ENCODE measurements at places on chromosomes 4 and X.

DNA sequence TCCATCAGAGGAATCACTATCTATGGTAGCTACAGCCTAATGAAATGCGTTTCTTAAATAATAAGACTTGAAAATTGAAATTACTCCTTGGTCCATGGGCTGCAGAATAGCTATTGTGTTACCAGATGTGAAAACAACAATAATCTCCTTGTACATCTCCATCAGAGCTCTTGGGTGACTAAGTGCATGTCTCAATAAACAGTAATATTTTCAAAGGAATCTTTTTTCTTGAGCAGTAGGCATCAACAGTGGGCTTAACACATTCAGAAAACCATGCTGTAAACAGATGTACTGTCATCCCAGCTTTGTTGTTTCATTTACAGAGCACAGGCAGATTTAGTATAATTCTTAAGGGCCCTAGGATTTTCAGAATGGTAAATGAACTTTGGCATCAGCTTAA is 67.3 kb downstream of the GLUD2 start:
- DNase-seq = no peak

DNA sequence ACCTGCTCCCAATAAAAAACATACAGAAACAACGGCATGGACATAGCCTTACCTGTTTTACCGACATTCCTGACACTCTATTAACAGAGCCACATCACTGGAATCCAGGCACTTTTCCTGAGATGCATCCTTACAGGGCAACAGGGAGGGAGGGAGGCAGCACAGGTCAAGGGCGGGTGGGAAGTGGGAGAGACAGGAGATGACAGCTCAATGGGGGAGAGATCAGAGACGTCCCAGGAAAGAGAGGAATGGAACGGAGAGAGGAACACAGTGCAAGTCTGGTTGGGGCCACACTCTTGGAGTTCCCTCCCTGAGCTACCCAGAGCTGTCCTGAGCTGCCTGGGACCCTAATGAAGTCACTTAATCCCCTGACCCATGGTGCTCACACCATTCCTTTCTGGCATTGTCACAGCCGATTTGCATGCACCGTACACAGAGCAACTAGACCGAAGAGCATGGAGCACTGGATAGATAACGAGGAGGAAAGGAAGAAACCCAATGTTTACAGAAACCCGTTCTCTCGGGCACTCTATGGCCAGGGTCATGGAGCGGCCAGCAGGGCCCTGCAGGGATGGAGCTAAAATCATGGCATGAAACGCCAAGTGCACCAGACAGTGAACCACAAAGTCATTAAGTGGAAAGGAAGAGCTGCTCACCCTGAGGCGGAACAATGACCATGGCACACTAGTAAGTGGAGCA is 93.1 kb downstream of the NSUN7 start:
- DNase-seq = no peak

DNA sequence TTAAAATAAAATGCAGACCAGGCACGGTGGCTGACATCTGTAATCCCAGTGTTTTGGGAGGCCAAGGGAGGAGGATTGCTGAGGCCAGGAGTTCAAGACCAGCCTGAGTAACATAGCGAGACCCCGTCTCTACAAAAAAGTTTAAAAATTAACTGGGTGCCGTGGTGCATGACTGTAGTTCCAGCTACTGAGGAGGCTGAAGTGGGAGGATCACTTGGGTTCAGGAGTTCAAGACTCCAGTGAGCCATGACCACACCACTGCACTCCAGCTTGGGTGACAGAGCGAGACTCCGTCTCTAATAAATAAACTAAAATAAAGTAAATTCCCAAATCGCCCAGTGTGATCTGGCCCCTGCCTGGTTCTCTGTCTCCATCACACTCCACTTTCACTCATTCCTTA is 43.7 kb downstream of the TENM3 start:
- no peak for DNase-seq

DNA sequence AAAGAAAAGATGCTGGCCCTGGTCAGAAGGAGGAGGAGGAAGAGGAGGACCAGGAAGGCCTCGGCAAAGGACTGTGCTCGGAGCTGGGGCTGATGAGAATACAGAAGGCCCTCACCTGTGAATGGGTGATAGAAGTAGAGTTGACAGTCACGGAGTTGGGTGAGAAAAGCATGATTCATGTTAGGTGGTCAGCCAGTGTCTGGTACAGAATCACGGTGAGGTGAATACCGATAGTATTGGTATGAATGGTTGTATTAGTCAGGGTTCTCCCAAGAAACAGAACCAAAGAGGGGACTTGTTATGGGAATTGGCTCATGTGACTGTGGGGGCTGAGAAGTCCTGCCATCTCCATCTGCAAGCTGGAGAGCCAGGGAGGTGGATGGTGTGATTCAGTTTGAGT is 32.5 kb upstream of the FAM156A start:
- no peak for DNase-seq

DNA sequence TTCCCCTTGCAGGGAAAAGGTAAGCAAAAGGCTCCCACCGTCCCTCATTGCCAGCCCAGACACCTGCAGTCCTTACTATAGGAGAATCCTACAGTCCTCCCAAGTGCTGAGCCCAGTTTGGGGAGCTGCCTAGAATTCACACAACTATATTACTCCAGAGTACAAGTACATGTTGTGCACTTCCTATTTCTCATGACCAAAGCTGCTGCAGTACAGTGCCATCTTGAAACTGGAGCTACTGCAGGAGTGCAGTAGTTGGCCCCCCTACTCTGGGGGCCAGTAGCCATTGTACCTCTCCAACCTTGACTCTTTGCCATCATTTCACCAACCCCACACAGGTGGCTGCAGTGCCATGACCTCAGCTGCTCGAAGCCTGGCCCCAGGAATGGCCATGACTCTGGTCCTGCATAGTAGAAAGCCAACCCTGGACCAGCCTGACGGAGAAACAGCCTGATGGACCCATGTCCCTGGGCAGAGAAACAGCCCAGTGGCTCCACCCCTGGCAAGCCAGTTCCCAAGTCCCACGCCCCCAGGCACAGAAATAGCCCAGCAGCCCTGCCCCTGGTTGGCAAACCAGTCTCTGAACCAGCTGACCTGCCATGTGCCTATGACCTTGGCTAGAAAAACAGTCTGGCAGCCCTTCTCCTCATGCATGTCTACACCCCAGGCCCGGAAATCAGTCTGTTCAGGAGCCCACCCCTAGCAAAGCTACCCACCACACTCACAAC is 51.9 kb downstream of the PHKA1 start:
- no peak for DNase-seq

DNA sequence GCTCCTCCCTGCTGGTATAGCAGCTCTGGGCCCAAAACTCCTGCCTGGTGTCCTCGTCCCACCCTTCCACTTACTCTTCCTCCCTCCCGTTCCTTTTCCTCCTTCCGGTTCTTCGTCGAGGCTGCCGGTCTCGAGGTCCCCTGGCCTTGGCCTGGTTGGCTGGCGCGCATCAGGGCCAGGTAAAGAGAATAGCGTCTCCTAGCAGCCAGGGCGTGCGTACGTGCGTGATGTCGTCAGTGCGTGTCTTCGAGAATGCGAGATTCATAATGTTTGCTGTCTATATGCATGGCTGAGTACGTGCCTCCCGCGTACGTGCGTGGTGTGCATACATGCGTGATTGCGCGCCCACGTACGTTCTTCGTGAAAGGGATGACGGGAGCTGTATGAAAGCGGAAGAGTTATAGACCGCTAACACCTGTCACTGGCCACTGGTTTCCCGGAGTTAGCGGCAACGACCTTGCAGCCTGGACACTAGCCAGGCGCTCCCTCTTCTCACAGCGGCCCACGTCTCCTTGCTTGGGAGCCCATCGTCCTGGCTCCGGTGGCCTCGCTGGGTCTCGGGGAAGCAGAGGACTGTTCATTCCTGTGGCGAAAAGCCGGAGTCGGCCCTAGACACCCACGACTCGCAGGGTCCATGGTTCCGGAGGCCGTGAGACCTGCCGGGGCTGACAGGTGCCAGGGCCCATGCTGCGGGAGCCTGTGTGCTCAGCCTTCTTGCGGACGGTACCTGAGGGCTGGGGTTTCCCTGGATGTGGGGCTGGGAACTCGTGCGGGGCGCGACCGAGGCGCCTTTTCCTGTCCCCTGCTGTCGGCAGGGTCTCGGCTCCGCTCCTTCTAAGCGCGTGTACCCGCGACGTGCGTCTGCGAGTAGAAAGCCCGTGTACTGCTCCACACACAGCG is at the start of gene EOLA1:
EOLA1 (plus strand) TSS at position 392 of the 900 bp plus-strand sequence. CDS start 4,619 bp downstream, outside the sequence.
- peak; percentile 83 for DNase-seq

DNA sequence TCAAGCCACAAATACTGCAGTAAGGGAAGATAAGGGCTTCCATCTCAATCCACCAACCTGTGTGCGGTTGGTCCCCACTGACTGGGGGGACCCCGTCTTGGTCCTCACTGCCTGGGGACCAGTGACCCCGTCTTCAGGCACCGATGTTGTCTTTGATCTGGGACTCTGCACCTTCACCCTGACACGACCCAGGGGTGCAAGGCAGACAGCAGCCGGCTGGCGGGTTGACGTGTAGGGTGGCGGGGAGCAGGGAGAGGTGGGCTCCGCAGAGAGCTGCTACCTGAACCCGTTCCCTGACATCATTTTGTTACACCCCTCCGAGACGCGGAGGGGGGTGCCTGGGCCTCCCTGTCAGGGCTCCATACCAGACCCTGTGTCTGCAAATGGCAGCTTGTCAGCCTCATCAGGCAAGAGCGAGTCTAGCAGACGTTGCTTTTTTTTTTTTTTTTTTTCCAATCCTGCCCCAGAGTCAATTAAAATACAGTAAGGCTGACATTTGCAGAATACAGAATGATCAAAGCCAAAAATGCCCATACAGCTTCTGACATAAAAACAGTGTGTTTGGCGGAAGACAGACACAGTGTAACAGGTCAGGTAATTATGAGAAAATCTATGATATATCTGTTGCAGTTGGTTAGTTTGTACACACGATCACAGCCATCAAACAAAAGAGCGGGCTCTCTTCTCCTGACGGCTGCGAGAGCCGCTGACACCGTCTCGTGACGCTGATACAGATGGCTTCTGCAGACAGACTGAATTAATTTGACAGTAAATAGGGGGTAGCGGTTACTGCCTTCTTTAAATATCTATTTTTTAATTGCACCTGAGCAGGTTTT is 118.6 kb downstream of the CRLF2 start:
- no peak for DNase-seq

DNA sequence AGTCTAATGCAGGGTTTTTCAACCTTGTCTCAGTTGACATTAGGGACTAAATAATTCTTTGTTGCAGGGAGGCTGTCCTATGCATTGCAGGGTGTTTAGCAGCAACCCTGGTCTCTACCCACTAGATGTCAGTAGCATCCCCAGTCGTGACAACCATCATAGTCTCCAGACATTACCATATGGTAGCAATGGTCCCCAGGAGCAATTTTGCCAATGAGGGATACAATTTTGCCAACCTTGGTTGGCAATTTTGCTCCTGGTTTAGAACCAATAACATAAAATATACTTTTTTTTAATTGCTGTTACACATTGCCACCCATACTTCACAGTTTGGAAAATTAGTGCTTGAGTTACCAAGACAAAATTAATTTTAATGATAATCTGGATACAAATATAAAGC is 6.0 kb downstream of the EREG start:
- peak; percentile 50 for DNase-seq

DNA sequence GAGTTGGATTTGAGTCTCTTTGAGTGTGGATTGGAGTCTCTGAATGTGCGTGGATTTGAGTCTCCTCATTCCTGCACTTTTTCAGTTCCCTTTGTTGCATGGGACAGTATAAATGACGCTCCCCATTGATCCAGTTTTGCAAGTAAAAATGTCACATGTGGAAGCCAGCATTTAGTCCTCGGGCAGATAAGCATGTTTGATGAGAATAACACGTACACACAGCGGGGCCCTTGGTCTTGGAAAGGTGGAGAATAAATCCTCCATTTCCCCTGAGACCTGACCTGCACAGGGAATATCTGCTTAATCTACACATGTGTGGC is 8.1 kb downstream of the P2RY8 start:
- no peak for DNase-seq

GRCh38 chr4:8254076-8254475 is 15.5 kb upstream of the HTRA3 start:
- no peak for DNase-seq

GRCh38 chrX:154419189-154419588 is 7.8 kb downstream of the TAFAZZIN start:
- no peak for DNase-seq

DNA sequence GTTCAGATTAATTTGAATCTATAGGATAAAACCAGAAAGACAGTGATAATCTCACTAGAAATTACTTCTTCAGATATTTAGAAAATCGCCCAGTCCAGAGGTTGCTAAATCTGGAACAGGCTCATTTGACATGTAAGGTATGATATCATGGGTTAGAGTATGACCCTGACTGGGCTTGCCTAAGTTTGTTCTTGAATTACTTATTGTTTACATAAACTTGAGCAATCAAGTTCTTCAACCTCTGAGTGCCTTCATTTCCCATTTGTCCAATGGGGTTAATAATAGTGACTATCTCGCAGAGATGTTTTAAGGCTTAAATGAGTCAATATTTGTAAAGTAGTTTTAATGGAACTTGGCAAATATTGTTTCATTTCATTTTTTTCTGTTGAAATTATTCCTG is 1947.6 kb upstream of the IGFBP7 start:
- no peak for DNase-seq

DNA sequence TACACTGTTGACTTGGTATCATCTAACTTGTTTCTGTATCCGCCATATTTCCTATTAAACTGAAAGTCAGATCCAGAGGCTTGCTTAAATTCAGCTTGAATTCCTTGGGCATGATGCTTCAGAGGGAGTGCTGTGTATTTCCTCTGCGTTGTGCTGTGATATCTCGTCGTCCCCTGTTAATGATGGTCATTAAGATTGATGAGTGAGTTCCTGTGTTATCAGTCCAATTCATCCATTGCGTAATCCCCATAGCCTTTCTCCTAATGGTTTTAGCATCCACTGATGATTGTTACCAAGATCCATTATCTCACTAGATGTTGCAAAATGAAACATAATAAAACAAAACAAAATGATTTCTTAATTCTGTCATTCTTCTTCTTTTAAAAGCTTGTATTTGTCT is 31.3 kb upstream of the CHM start:
- no peak for DNase-seq

DNA sequence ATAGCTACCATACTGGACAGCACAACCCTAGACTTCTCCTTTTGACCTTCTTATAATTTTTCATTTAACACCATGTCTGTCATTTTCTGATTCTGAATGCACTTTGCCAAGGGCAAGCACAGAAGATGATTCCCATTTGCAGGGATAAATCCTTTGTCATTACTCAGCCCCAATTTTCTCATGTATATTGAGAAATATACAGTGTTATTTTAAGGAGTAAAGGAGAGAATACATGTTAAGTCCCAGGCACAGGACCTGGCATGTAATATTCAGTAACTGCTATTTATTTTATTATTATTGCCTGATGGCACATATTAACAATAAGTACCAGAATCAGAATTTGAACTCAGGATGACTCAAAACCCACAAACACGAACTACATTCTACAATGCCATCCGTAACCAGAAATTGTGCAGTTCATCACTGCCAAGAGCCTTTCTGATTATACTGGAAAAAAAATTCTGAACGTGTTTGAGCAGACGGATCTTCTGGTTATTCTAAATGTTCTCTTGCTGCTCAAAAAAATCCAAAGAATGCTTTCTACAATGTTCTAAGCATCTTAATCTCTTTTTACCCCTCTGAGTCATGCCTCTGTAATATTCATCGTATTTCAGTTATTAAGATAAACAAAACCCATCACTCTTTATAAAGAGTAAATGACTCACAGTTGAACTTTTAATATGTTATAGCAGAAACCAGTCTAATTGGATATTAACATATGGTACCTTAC is 170.0 kb downstream of the MID1 start:
- DNase-seq = peak; percentile 57

- peak; percentile 26 for DNase-seq
Observed at GRCh38 chrX:118519411-118520215, 24.0 kb downstream of the DOCK11 start.

GRCh38 chrX:73855546-73855945 is 292.5 kb downstream of the CHIC1 start:
- peak; percentile 24 for DNase-seq

GRCh38 chr4:98484031-98484430 is 174.4 kb downstream of the TSPAN5 start:
- no peak for DNase-seq
